ENCODE measurements at places on chromosomes 4 and X. TPM values are rescaled to one million over a fixed set of nuclear protein-coding genes. Genes with fewer than 3 reads are reported as not detected.

Gene LRAT
- total RNA-seq = 3.8 TPM

DNA sequence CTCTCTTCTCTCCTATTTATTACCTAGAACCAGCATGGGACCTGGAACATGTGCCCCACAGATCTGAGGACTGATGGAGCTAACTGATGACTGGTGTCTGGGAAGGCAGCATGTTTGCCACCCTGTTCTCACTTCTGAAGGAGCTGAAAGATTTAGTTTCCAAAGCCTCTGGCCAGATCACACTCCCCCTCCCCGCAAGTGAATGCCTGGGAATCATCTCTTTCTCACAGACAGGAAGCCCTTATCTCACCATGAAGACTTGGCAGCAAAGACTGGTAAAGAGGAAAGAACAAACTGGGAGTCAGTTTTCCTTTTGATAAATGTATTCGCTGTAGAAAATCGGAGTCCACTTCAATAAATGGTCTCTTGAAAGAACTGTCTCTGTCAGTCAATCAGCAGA is 21.0 kb upstream of the PCYT1B start:
- DNase-seq = no peak

DNA sequence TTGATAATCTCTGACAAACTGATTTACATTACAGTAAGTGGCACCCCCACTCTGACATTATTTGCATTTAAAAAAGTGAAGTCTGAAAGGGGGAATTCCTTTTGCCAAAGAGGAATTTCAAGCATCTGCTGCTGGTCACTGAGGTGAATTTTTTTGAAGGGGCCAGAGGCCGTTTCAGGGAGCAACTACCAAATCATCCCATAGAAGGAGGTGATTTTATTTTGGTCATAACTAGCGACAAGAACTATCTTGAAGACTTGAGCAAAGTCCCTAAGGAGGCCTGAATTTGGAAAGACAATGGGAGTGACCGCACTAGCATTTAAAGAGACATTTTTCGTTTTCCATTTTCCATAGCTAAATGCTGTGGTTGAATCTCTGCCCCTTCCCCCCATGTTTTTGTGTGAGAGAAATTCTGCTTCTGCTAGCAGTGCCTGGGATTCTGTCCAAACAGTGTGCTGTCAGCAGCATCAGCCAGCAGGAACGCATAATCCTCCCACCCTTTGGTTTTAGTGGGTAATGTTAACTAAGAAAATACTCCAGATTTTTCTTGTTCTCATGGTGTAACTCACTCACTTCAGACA is 110.1 kb upstream of the MED14 start:
- DNase-seq = no peak

DNA sequence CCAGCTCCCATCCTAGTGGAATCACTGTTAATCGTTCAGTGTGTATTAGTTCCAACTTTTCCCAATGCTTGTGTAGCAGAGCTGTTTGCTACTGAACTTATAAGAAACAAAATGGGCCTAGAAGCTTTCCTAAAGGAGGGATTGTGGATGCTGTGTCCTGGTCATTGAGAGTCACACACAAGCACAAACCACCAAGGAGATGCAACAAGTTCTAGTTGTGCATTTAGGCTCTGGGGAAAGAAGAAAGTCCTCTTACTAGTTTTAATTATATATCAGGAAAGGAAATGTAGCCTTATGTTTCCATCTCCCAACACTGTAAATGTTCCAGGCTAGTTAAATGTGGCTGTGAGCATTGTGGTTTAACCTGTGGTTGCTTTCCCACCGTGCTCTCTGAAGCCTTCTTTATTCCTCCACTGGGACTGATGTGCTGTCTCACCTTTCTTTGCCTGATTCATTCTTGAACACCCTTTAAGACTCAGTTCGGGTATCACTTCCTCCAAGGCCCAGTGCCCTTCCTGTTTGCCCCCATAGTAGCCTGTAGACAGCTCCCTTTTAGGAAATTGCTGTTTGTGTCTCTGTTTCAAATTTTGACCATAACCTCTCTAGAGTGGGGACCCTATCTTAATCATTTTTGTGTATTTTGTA is 34.3 kb downstream of the ATP10D start:
- DNase-seq = no peak

Gene SSX1
- not detected for total RNA-seq

DNA sequence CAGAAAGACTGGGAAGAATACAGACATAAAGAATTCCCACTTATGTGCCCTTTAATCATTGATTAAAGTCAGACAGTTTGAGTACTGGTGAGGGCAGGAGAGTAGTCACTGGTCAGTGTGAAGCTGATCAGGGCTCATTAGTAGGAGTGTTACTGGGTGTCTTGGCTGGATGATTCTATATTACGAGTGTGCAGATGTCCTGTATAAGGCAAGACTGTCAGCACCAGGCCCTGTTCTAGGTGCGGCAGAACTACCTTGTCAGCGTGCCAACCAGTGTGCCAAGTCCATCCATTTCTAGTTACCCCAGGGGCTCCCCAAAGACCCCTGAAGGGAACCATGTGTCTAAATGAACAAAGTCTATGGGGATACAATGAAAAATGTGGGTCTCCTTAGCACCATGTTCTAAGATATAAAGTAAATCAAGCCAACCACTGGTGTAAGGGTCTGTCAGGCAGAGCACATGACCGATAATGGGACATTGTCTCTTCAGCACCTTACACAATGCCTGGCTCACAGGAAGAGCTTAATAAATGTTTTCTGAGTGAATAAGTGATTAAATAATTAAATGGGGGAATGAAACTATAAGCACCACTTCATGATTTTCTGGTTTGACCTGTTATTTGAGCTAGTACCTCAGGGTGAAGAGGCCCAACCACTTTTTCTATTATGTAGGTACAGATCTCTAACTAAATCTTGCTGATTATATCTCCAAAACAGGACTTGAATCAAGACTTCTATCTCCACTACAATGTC is 205.0 kb downstream of the CAMK2D start:
- DNase-seq = no peak

Gene FRG2
- total RNA-seq = not detected

Gene PCDH11X
- total RNA-seq = not detected

DNA sequence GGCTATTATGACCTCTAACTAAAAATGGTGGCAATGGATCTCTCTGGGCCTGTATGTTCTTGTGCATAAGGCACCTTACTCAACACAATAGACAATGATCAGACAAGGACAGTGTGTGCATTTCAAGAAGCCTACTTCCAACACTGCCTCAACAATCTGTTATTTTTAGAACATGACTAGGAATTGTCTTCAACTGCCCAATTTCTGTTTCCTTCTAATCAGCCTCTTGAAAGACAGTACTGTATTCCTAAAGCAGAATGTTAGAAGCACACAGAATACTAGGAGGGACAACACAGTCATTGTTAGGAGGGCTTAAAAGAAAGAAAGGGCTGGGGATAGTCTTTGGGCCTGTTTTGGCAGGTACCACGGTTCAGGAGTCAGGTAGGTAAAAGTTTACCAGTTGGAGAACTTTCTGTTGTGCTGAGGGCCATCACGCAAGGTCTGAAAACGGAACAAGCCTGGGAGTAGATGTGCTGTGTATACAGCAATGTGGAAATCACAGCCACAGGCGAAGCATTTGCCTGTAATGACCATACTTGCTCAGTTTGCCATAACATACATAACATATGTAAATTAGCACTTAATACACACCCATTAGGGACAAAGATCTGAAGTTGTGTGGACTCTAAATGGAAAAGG is 100.8 kb upstream of the ATXN3L start:
- no peak for DNase-seq
